GM13976 (cell line): ENCODE measurements at places on chromosomes 16 and 17.

DNA sequence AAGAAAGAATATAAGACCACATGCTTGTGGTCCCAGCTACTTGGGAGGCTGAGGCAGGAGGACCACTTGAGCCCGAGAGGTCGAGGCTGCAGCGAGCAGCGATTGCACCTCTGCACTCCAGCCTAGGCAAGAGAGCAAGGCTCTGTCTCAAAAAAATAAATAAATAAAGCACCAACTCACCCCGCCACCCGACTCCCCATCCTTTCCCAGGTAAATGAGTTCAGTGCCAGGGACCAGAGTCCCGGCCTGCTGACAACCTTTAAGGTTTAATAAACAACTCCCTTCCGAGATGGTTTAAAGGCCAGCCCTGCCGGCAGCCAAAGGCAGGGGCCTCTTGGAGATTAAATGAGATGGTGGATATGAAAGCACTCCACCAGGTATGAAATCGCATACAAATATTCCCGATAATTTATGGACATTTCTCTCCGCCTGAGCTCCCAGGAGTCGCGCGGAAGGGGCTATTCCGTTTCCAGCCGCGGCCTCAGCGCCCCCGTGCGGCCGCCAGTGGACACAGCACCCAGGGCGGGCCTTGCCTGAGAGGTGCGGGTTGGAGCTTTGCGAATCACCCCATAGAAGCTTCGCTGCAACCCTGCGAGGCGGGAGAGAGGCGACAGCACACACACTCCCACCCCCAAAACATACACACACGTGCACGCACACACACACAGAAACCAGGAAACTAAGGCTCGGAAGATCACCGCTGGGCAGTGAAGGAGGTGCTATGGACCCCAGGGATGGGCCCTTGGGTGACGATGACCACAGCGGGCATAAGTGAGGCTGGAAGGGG, 4.0 kb upstream of the RPL38 start:
- DNase-seq = peak; percentile 85

- no peak for DNase-seq
These were observed 12.5 kb downstream of the GPRC5C start for GRCh38 chr17:74444406-74444805.

GRCh38 chr16:2282262-2282661, 14.3 kb upstream of the RNPS1 start:
- no peak for DNase-seq

DNA sequence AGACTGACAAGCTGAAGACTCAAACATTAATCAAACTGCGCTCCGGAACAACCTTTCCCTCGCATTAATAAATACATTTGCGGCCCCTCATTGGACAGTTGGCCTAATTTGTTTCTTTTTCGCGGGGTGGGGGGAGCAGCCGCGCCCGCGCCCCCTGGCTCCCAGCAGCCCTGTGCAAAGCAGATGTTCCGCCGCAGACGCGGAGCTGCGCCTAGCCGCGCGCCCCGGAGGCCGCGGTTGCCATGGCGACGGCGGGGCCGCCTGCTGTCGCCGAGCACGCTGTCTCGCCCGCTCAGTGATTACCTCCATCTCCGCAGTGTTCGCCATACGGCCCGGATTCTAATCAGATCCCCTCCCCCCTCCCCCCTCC, 25.5 kb downstream of the COPZ2 start:
- DNase-seq = peak; percentile 89

DNA sequence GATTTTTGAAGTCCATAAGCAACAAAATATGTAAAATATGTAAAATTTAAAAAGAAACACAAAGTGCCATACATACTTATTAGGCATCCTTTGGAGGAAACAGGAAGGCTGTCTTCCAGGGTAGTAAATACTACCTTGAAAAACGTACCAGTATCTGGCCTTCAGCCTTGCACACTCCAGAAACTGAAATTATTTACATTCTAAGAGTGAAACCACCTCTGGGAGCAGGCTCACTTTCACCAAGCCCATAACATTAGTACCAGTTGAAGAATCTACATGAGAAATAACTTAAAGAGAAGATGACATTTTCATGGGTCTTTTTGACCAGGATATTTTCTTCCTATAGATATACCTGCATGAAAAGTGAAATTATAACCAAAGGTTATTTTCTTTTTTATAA, 6.4 kb downstream of the KRTAP9-1 start:
- peak; percentile 25 for DNase-seq

DNA sequence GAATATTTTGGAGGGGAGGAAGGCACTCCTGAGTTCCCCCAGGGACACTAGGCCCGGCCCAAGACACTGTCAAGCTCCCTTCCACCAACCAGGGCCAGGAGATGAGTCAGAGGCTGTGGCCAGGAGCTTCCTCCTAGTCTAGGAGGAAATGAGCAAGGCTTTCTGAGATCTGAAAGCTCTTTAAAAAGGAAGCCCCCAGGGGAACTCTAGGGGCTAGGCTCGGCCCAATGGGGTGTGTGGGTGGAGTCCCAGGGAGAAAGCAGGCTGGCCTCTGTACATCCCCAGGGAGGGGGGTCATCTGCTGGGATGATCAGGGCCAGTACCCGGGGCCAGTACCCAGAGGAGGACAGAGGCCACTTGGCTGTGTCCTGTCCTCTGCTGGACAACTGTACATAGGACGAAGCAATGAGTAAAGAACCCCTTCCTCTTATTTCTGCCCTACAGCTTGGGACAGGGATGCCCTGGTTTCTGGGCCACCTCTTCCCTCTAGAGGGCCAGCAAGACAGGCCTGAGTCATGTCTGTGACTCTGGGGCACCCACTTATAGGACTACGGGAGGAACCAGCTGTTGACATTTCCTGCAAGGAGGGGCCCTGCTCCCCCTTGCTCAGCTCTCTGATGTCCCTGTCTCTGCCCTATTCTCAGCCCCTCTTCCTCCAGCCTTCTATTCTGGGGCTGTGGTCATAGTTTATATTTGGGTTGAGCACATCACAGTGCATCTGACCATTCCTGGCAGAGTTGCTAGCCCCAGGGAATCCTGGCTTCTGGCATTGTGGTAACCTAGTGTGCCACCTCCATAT, 2.7 kb downstream of the FHOD1 start:
- peak; percentile 87 for DNase-seq

DNA sequence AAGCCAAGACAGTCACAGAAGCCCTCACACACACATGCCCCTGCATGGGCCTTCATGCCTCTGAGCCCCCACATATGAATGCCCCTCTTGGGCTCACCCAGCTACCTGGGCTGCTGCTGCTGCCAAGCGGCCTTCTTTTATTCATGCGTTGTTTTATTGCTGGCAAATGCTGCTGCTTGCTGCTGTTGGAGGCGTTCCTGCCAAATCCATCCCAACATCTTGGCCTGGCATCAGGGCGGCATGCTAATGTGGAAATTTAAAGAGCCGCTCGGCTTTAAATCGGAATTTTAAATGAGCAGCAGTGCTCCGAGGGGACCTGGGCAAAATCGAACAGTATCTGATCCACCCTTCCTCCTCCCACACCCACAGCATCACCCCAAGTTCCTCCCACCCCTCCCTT, 39.0 kb downstream of the NEUROD2 start:
- DNase-seq = no peak

DNA sequence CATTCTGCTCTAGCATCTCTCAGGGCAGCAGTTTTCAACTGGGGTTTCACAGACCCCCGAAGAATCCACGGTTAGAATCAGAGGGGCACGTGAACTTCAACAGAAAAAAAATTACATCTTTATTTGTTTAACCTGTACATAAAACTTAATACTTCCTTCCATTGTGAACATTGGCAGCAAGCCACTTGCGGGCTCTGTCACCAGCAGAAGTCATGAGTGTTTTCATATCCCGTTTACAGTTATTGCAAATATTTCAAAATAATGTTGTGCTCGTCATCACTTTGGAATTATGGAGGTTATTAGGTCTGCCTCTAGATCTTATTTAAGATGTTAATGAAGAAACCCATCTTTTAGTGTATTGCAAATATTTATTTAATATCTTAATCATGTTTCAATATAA, 109.8 kb downstream of the SDR42E1 start:
- no peak for DNase-seq
